Right forelimb (tissue), 1 donor: ENCODE measurements at places on chromosomes 16 and 17.
A peak's percentile ranks its signal among the peaks of the same experiment; 100 is the strongest.

- DNase-seq, result no peak
Measured at GRCh38 chr17:29949696-29950095, 8.3 kb downstream of the EFCAB5 start.

- DNase-seq, result no peak
Measured at GRCh38 chr17:34692920-34693319, 113.5 kb downstream of the TMEM132E start.

DNA sequence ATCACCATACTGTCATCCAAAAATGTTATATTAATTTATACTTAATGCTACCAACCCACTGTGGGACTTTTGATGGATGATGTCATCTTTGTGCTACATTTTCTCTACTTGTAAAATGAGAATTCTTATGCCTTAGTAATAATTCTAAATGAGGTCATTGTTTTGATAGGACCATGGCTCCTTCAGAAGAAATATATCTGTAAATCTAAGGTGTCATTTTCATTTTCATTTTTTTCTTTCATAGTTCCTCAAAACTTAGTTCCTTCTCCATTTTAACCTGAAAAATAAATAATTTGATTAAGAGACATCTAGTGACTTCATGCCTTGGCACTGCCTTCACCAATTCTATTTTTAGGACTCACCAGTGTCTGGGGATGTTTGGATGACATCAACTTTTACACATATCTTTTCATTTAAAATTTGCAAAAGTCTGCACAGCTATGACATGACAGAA is 48.7 kb downstream of the GPRC5B start:
- no peak for DNase-seq

GRCh38 chr17:79577485-79578187 is 33.2 kb downstream of the RBFOX3 start:
- DNase-seq, result no peak

GRCh38 chr17:31518478-31518877 is 127.0 kb downstream of the RAB11FIP4 start:
- no peak for DNase-seq

DNA sequence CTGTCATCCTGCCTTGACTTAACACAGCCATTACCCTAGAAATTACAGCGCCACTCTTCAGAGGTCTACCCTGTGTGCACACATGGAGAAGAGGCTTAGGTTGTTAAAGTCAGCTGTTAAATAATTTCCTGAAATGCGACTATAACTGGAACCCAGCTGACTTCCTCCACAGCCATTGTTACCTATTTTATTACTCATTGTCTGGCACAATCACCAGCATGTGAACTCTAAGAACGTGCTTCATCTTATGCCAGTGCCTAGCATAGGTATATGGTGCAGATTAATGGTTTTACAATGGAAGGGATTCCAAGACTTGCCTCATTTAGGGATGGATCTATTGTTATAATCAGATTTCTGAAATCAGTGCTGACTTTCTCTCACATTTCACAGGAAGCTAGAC is 11.9 kb downstream of the RDM1 start:
- DNase-seq, result no peak

GRCh38 chr16:8848939-8849391 is 19.8 kb downstream of the CARHSP1 start:
- DNase-seq, result no peak

GRCh38 chr17:4005296-4006164 is 41.3 kb upstream of the ATP2A3 start:
- DNase-seq, result no peak

- no peak for DNase-seq
Measured at GRCh38 chr16:58421529-58421928, 29.3 kb downstream of the GINS3 start.

DNA sequence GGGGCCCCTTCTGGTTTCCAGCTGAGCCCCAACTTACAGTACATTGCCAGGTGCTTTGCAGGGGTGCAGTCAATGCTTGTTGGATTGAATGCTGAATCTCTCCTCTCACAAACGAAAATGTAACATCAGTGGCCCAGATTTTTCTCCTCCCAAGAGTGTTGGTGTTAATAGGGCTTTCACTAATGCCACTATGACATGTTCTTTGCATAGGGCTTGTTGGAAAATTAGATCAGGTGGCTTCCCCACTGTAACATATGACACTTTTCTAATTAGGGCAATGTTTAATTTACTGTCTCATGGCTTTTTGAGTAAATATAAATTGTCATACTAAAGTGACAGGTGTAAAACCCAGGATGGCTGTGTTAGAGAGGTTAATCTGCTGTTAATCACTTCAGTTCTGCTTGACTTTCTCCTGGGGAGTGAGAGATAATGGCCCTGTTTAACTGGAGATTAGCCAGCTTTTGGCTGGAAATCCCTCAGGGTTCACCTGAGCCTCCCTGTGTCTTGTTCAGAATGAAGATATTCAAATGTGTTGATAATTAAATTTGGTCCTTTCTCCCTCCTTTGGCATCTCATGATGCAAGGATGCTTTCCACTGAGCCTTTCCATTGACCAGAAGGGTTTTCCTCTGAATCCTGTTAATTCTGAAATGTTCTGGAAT is 502.3 kb downstream of the RBFOX1 start:
- no peak for DNase-seq

- DNase-seq, result peak; percentile 89
Measured at GRCh38 chr17:45394913-45395568, 37.6 kb downstream of the ARHGAP27 start.

DNA sequence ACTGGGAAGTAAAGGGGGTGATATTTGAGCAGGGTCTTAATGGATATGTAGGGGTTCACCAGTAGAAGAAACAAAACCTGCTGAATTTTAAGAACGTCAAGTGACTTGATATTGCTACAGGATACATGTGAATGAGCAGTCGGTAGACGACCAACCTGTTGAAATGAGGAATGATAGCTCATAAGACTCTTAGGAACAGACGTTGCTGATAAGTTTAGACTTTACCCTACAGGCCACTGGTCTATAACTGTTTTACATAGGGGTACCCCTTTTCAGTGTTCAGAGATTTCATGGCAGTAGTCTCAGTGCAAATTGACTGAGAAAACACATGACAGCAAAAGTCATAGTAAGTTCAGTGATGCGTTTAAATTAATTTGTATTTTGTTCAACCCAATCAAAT is 45.9 kb downstream of the TMEM114 start:
- no peak for DNase-seq

- DNase-seq, result no peak
Measured at GRCh38 chr17:77388384-77389306, 247.9 kb downstream of the SEC14L1 start.

DNA sequence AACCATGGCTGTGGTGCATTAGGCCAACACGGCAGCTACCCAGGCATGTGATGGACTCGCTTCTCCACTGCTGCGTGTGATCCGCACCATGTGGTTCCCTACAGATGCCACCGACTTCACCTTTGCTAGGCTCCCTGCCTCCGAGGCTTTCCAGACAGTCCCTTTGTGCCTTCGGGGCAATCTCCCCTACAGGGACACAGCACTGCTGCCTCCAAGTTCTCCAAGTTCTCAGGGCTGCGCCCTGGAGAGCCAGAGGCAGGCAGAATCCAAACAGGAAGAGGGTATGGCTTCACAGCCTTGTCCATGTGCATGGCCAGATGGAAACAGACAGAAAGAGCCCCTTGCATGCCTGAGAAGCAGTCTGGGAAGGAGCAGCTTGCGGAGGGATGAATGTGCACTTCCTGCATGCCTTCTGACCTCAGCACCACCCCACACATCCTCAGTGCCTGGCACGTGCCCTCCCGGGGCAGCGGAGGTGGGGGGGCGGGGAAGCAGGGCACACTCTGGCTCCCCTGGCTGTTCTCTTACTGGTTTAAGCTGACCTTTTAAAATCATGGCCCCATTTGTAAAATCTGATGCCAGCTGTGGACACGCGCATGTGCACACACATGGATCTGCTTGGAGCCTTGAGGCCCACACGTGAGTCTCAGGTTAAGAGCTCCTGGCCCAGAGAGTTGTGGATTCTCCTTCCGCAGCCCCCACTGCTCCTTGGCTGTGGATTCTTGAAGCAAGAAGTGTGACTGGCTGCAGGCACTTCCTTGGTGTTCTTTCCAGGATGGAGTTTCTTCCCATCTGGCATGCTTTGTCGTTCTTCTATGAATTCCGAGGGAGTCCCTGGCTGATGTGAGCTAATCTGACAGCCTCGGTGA is 55.3 kb upstream of the MTSS2 start:
- DNase-seq, result no peak

GRCh38 chr17:63702721-63703015 is 2.7 kb upstream of the LIMD2 start:
- DNase-seq, result no peak

DNA sequence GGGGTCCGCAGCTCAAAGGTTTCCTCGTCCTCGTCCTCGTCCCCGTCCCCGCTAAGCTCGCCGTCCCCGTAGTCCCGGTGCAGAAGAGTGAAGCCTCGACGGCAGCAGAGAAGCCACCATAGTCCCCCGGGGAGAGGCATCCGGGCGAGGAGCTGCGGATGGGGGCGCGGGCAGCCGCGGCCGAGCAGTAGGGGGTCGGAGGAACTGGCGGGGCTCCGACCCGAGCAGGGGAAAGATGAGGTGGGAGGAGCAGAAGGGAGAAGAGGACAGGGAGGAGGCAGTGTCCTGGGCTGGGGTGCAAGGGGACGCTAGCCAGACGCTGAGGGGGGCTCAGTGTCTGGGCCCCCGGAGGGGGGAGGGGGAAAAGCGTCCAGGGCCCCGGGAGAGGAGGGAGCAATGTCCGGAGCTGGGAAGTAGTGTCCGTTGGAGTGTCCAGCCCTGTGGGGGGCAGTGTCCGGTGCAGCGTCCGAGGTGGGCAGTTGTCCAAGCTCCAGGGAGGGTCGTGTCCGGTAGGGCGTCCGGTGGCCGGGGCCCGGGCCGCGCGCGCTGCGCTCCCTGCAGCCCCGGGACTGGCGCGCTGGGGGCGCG is at the start of gene PLEKHH3:
Gene PLEKHH3 (minus strand): TSS at position 571 of the 588 bp plus-strand sequence. CDS start 431 bp downstream, at position 140.
- no peak for DNase-seq

DNA sequence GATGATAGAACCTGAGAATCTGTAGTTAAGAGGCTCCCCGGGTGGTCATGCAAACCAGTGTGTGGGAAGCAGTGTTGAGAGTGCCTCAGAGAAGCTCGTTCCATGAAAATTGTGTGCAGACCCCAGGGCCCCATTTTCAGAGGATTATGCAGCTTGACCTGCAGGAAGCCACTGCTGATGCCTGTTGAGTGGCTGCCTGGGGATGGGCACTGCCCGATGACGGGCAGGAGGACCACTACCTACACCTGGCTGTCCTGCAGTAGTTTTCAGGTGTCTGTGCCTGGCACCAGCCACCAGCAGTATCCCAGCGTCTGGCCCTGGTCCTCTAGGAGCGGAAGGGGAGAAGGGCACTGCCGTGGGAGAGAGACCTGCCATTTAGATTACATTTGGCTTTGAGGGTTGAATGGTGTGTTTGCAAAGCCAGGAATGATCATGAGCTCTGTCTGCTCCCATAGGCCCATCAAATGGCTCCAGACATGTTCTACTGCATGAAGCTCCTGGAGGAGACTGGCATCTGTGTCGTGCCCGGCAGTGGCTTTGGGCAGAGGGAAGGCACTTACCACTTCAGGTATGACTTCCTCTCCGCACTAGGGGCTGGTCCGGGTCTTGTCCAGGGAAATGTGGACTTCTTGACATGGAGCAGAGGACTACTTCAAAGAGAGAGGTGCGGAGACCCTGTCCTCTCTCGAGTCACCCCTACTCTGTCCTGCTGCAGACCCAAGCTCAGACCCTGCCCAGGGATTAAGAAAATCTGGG is 42.5 kb downstream of the GPT2 start:
- no peak for DNase-seq

GRCh38 chr16:27483088-27483437 is 66.7 kb downstream of the GTF3C1 start:
- no peak for DNase-seq

DNA sequence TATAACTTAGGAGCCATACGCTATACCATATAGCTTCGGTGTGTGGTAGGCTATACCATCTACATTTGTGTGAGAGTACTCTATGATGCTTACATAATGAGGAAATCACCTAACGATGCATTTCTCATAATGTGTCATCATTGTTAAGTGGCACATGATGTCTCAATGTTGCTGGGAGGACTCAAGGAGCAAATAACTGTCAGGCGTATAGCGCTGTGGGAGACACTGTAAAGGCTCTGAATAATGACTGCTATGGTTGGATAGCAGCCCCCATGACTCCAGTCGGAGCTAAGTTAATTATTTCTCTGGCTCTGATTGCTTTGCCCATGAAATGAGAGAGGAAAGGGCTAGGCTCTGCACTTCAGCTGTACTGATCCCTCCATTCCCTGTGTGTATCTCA is 197.2 kb downstream of the RGS9 start:
- DNase-seq, result no peak

DNA sequence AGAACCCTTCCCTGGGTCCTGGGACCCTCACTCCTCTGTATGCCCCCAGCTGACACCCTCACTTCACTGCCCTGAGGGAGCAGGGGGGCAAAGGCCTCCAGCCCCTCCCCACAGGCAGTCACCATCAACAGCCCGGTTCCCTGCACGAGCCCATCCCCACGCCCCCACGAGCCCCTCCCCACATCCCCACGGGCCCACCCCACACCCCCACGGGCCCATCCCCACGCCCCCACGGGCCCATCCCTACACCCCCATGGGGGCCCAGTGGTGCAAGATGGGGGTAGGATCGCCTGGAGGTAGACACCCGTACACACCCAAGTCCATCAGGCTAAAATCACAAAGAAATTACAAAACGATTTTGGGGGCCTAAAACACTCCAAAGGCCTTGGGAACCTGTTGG is 42.3 kb downstream of the LMF1 start:
- no peak for DNase-seq

- peak; percentile 81 for DNase-seq
Measured at GRCh38 chr16:15427648-15428239, 6.6 kb upstream of the BMERB1 start.

DNA sequence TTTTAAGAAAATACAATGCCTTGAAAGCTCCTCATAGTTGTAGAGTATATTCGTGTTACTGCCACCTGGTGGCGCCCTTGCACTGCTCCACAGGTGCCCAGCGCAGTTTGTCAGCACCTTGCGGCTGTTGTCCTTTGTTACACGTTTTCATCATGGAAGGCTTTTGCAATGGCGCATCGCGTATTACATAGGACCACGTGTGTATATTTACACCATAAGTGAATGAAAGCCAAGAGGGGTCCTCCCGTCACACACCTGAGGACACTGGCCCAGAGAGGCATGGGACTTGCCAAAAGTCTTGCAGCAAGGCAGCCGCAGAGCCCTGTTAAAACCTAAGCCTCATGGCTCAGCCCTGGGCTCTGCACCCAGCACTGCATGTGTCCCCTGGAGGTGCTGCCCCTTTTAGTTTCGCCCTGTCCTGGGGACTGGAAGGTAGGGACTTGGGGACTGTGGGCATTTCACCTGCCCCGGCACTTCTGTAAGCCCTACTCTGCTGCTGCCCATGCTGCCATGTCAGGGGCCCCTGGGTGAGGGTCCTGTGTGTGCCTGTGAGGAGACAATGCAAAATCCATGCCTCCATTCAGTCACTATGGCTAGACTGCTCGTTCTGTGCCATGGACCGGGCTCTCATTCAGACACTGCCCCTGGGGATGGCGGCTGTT is 24.3 kb downstream of the POLR3E start:
- no peak for DNase-seq

GRCh38 chr16:88407807-88408206 is 25.0 kb downstream of the ZNF469 start:
- no peak for DNase-seq

DNA sequence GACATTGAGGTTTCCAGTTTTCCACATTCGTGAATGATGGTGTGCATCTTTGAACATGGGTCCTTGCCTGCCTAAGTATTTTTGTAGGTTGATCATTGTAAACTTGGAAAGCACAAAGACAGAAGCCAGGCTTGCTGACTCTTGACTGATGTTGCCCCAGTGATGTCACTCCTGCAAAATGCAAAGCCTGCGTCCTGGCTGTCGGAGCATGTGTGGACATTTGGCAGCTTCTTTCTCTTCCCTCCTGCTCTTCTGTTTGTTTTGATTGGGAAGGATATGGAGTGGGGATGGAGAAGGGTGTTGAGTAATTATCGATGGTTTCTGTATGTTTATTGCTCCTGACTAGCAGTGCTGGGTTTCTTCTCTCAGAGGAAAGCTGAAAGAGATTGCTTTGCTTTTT is 3.2 kb downstream of the NDE1 start:
- no peak for DNase-seq
